GM19239 (cell line): ENCODE measurements at places on chromosomes 6 and 20.
A peak's percentile ranks its signal among the peaks of the same experiment; 100 is the strongest.

DNA sequence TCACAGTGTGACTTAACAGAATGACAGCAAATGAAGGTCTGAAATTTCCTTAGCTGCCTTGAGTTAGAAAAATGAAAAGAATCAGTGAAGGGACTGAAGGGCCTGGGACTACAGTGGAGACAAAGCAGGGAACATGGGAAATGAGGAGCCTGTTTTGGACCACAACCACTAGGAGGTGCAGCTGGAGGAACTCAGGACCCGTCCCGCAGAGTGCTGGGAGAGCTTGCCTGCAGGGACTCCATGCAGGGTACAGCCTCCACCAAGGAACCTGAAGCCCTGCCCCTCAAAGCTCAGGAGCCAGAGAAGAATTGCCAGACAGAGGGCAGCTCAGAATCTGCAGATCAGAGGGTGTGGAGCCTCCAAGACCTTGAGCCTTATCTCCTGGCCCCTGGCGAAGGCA lies 50.7 kb downstream of the LRFN2 start:
- DNase-seq, result no peak

DNA sequence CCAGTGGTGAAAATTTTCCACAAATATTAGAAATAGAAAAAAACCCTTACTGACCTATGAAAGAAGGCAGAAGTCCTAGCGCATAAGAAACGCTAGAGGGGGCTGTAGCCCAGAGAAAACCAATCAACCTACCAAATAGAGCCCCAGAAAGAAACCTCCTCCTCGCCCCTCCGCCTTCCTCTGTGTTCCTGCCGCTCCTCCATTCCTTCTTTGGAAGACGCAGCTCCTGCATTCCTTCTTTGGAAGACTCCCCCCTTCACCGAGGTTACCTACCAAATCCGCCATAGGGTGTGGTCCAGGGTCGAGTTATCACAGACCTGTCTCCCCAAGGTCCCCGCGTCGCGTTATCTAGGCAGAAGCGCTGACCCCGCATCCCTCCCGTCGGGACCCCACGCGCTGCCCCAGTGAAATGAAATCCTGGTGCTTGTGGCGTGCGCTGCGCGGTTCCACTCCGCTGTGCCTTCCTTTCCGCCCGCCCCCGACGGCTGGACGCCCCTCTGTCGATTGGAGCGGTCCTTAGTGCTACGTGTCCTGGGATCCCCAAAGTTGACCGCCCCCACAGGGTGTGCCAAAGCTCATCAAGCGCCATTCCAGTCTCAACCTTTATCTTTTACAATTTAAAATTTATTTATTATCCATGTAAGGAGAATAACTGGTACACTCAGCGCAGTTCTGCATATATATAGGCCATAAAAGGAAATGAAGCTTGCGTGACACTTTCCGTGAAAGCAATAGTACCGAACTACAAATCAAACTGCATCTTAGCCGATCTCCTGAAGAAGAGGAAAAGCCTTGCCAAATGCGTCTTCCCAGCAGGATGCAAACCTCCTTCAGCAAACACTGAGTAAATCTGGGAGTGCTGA lies 13.0 kb downstream of the RPP21 start:
- DNase-seq, result peak; percentile 34

DNA sequence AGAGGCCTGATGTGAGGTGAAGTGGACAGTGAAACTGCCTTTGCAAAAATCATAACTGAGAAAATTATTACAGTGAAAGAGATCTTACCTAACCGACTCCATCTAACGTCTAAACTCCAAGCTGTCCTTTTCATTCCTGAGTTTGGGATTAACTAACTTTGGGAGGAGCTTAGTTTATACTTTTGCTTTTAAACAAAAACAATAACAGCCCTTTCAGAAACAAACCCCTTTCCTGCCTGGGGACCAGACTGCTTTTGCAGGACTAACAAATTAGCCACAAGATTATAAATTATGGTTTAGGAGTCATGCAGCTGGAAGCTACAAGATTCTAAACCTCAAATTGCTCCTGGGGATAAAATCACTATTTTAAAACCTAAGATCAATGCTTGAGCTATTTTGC lies 38.6 kb upstream of the HFE start:
- no peak for DNase-seq

DNA sequence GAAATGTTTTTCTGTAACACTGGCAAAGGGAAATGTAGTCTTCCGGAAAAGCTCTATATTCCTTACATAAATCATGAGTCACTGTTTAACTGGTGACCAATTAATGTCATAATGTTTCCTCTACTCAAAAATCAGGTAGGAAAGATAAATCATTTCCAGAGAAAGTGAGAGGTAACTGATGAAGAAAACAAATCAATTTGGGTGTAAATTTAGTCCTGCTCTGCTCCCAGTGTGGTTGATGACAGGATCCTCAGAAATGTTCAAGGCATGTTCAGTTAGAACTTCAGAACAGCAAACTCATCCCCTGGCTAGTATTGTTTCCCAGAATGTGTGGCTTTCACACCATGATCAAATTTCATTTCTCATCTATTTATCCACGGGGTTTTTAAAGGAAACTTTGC lies 38.8 kb upstream of the SPACA1 start:
- DNase-seq, result no peak

GRCh38 chr20:2283706-2284423 lies 11.9 kb upstream of the TGM3 start:
- no peak for DNase-seq

DNA sequence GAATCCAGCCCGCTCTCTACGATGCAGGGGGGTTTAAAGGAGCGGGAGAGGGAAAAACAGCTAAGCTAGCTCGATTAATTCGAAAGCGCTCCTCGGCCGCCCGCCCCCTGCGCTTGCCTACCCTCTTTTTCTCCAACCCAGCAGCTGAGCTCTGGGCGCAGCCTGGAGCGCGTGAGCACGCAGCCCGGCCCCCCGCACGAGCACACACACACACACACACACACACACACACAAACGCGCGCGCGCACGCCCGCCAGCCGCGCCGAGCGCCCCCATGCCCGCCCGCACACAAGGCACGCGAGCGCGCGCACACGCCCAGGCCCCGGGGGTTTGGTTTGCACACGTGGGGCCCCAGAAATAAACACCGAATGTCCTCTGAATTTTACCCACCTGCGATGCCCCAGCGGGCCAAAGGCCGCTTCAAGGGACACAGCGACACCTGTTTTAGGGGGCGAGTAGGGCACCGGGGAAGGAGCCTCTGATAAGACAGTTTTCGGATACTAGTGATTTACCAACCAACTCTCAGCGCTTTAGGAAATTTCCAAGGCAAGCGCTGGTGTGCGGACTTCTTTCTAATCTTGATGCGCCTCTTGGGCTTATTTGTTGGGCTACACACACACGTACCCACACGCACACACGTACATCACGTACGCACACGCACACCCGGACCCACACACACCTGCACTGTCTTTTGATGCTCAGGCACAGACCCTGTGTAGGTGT lies 802 bp upstream of the NRN1 start:
- DNase-seq, result no peak

DNA sequence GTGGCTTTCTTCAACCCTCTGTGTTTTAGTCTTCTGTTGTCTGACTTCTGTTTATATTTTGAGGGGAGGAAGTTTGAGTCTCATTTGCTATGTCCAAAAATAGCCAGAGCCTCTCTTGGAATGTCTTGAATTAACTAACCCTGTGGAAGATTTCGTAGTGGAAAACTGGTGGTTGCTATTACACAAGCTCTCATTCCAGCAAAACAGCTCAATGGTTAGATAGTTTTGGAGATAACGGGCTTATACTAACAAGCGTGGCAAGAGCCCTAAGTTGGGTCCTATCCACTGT lies 1.6 kb downstream of the CCN2 start:
- DNase-seq, result no peak

DNA sequence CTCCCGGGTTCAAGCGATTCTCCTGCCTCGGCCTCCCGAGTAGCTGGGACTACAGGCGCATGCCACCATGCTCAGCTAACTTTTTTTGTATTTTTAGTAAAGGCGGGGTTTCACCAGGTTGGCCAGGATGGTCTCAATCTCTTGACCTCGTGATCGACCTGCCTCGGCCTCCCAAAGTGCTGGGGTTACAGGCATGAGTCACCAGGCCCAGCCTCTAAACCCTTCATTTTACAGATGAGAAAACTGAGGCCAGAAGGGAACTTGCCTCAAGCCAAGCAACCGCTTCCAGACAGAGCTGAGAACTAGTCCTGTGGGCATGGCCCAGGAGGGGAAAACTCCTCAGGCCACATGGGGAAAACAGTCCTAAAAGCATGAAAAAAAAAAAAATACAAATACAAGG lies 47.1 kb downstream of the ZMYND8 start:
- DNase-seq, result no peak

DNA sequence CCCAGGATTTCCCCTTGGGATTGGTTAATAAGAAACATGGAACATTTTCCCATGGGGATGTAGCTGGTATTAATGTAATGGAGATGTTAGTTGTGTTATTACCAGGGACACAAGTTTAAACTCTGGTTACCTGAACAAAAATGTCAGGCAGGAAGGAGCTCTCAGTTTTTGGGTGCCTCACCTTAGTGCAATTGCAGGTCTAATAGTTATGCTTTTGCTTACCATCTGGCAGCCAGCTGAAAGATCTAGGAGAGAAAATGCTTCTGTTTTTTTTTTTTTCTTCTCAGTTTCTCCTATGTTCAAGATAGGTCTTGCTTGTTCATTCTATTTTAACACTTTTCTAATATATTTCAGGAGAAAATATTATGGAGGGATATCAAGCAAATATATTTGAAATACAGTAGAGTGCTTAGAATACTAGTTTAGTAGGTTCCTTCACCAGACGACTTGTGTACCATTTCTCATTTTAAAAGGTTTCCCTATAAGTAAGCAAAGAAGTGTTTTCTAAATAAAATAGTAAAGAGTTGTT lies 4.2 kb upstream of the UBE2J1 start:
- no peak for DNase-seq

DNA sequence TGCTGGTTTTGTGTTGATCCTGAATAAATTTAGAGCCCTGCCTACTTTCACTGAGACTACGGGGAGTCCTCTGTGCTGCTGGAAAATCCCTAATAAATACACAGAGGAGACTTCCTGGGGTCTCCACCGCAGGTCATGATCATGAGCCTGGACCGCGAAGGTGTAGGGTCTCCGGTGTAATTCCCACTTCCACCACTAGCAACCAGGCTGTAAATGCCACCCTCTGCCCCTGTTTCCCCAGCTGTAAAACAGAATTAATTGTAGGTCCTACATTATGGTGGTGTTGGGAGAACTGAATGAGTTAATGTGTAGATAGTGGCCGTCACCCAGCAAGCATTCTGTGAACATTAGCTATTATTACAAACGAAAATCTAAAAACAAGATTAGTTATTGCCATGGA lies 191.6 kb upstream of the THBS2 start:
- DNase-seq, result no peak

GRCh38 chr20:13525225-13525940 lies 113.3 kb downstream of the TASP1 start:
- DNase-seq, result no peak

- DNase-seq, result no peak
Observed at GRCh38 chr6:47804821-47805220, 23.0 kb downstream of the OPN5 start.

- no peak for DNase-seq
Observed at GRCh38 chr6:139338795-139339194, 35.7 kb downstream of the CITED2 start.

- DNase-seq, result no peak
Observed at GRCh38 chr20:18943542-18943941, 130.0 kb downstream of the SCP2D1 start.

- DNase-seq, result no peak
Observed at GRCh38 chr6:4935486-4935885, 68.4 kb downstream of the RPP40 start.

DNA sequence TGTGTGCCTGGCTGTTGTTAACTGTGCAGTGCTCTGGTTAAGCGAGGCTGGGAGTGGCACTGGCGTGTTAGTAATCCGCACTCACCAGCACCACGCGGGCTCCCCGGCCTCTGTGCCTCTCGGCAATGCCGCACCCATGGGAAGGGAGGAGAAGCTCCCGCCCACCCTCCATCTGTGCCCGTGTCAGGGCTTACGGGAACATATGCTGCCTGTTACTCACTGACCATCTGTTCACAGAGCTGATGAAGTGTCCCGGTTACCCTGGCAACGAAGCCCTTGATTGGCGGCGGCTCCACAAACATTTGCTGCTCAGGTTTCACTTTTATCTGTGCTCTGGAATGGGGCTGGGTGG lies 114.7 kb downstream of the PSMB1 start:
- DNase-seq, result peak; percentile 60

DNA sequence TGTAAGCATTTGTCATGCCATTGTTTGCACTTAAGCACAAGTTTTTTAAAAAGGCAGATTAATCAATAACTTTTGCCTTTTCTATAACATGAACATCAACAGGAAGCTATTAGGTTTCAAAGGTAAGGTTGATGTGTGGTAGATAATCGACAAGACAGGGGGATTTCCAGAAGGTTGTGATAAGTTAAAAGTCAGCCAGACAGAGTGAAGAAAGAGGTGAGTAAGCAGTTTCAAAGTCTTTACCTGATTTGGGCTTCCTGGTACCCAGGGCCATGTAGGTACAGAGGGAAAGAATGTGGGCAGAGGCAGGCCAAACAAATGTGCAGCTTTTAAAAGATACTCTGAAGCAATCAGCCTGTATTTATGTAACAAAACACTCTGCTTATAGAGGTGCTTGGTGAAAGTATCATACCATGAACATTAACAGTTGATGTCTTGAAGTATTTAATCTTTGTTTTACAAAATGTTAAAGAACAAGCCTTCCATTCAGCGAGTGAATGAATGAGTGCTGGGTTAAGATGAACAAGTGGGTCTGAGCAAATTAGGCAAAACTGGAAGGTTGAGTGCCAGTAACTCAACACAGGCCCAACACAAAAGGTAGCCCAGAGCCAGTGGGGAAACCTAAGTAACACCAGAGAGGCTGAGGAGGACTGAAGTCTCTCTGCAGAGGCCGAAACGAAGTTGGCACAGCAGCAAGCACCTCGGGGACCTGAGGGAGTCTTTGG lies 60.2 kb downstream of the LRRC1 start:
- DNase-seq, result peak; percentile 16

DNA sequence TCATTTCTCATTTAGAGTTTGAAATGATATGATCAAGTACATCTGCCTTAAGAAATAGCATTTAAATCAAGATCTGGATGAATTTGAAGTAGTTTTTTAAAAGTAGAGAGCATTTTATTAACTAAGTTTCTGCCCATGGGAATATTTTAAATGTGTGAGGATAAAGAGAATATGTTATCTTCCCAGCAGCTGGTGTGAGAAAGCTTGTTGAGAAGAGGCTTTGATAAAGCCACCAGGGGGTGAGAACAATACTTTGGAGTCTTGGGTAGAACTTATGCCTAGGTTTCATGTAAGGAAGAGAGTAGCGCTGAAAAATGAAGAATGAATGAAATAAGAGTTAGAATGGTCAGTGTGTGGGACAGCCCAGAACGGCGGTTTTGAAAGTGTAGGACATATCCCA lies 190.2 kb downstream of the GRM1 start:
- DNase-seq, result no peak

- no peak for DNase-seq
Observed at GRCh38 chr6:130890521-130890971, 63.3 kb downstream of the SMLR1 start.

DNA sequence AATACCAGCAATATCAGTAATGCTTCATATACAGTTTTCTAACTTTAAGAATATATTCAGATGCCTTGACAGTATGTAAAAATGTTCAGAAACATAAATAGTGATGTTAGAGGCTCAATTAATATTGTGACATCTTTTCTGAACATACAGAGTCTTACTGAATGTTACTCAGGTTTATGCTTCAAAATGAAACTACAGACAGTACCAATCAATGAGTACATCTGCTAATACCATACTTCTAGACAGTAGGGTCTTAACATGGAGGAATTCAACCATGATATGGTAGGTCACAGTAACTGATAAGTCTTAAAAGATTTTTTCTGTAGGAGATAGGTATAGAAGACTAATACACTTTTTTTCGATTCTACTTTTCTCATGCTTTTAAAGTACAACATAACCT lies 8.3 kb downstream of the GCLC start:
- no peak for DNase-seq
